ENCODE measurements at places on chromosomes 2 and 18.

DNA sequence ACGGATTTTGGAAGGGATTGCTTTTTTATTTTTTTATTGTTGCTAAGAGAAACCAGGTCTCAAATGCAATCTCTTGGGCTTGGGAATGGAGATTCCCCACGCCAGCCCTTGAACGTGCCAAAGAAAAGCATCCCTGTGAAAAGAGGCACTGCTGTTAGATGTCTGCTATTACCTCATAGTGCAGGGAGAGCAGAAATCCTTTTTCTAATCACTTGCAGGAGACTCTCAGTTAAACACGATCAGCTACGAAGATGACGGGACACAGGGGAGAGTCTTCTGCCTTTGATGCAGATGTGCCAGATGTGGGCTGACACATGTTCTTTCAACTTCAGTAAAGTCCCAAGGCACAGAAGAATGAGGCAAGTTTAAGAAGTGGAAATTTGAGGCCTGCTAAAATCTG lies 381.6 kb upstream of the TRIB2 start:
- no peak for DNase-seq

DNA sequence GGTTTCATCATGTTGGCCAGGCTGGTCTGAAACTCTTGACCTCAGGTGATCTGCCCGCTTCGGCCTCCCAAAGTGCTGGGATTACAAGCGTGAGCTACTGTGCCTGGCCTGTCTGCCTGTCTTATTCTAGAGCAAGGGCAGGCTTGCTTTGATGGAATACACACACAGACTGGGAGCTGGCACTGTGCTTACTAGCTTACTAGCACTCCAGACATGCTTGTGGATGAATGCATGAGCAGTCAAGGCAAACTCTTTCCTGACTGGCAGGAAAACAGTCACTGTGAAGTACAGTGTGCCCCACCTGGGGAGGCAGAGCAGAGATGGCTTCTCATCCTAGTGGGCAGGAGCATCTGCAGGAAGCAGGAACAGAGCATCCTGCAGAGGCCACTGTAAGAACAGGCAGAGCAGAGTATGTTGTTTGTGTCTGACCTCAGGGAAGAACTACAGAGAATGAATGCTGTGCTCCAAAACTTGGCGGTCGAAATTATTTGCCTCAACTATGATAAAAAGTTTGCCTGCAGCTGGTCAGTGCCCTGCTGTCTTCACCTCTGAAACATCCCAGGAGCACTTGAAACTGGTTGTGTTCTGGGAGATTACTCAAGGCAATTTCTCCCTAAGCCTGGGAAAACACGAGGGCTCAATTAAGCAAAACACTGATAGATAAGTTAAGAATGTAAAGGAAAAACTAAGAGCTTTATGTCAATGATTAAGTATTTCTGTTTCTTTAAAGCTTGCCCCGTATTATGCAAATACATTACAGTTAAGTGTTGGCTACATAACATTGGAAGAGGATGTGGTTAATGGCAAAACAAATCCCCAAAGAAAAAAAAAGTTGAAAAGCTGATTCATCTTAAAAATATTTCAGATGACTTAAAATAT lies 102.4 kb downstream of the VAPA start:
- no peak for DNase-seq

DNA sequence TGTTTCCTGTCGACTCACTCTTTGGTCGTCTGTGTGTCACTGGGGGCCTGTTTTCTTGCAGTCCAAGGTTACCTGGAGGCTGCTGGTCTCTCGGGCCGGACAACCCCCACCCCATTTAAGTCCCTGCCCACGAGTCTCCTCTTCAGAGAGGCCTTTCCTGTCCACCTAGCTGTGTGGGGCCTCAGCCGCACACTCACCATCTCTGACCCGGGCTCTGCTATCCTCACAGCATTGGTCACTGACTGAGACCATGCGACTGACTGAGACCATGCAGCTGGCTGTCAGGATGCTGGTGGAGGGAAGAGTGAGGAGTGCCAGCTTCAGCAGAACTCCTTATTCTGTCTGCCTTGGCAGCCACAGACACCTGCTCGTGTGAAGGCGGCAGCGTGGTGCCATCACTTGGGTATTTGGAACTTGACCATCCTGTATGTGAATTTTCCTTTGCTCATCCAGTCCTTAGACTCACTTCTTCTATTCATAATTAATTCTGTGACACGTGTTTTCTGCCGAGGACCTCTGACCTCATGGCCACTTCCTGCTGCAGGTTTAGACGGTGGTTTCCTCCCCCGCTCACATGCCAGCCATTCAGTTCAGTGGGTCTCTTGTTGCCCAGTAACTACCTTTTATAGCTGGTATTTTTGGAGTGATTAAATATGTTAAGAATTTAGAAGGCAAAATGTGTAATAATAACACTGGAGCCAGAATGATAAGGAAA lies 47.5 kb upstream of the ASB1 start:
- DNase-seq = no peak

GRCh38 chr18:48868468-48869466 lies 82.0 kb downstream of the SMAD7 start:
- DNase-seq = no peak

GRCh38 chr2:15521641-15522181 lies 39.4 kb downstream of the NBAS start:
- no peak for DNase-seq

DNA sequence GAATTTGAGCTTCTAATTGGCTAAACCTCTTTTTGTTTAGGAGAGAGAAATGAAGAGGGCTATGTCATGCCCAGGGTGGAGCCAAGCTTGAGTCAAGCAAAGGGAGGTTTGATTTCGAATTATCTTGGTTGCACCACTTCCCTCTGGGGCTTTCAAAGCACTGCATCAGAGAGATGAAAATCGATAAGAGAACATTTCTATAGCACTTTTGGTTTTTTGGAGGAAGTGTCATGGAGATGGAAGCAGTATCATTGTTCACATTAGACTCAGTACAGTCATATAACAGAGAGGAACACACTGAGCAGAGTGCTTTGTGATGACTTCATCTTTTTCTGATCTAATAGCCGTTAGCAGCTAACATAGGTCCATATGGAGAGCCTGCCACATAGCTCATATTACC lies 120.3 kb upstream of the UXS1 start:
- DNase-seq = no peak

- no peak for DNase-seq
These were observed 5.3 kb upstream of the TMEM185B start for GRCh38 chr2:120228503-120228902.

DNA sequence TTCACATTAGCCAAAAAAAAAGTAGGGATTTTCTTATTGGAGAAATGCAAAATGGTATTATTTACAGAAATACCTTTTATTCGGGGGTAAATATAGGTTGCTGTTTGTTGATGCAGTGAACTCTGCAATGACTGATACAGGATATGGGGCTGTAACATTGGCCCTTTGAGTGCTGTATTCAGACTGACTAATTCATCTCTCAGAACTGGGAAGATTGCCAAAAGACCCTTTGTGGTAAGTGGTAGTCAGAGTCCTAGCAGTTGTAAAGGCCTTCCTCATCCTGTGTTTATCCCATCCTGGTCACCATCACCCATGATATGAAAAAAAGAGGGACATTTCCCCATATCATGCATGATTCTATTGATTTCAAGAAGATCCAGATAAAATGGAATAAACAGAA lies 14.0 kb upstream of the DCC start:
- DNase-seq = peak; percentile 14

GRCh38 chr2:212979799-212980198 lies 171.6 kb downstream of the IKZF2 start:
- no peak for DNase-seq

- no peak for DNase-seq
These were observed 81.1 kb downstream of the TMEM17 start for GRCh38 chr2:62424899-62425298.

DNA sequence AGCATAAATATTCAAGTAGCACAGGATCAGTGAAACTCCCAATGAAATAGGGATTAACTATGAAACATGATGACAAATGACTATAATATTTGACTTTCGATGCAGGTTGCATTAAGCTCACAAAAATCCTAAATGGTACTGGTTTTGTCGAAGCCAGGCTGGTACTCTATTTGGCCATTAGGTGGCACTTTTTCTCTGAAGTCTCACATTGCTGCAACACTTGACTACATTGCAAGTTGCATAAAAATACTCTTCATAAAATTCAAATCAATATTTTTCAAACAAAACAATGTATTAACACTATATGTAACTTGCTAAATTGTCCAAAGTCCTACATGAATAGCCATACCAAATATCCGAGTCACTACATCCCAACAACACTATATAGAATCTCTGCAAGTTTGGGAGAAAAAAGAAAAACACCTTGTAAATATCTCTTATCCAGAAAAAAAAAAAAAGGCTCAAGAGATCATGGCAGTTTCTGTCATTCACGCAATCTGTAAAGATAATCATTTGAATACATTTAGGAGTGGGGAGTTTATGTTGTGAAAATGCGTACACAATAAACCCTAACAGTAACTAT lies 9.5 kb downstream of the RTTN start:
- peak; percentile 44 for DNase-seq

DNA sequence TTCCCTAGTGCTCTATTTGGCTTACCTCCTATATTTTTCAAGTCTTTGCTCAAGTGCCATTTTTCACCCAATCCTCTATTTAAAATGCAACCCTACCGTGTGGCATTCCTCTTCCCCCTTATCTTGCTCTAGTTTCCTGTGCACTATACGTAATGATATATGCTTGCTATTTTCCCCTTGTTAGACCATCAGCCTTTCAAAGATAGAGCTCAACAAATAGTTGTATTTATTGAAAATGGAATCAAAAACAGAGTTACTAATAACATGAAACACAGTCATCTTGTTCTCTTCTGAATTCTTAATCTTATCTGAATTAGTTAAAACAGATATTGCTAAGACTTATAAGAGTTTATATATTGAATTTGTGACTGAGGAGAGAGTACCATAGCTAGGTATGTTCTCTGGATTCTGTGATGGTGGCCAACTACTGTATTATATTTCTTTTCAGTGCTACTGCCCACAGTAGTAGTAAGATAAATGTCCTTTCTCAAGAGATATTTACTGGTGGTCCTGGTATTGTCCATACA lies 55.3 kb downstream of the CAB39 start:
- DNase-seq = no peak

- DNase-seq = no peak
These were observed 149.7 kb upstream of the HS6ST1 start for GRCh38 chr2:128468186-128468920.

DNA sequence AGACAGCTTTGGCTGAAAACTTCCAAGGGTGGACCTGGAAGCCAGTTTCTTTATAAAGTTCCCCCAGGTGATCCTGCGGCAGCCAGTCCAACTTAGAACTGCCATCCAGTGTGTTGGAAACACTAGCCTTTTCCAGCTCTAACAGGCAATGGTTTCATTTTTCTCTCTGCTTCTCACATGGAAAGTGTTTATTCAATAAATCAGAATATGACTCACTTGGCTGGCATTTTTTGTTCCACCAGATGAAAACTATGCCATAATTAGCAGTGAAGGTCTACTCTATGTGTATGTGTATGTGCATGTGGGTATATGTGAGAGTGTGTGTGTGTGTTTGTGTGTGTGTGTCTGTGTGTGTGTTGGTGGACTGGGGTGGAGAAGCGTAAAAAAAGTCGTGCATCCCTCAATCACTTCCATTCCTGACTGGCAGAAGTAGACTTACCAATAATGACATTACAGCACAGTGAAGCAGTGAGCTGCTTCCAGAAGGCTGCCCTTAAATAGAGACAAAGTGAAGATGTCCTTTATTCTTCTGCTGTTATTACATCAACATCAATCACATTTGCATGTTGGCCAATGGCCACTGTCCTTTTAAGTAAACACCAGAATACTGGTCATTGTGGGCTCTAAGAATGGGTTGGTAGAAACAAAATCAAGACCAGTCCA lies 90.9 kb upstream of the SETBP1 start:
- DNase-seq = no peak

DNA sequence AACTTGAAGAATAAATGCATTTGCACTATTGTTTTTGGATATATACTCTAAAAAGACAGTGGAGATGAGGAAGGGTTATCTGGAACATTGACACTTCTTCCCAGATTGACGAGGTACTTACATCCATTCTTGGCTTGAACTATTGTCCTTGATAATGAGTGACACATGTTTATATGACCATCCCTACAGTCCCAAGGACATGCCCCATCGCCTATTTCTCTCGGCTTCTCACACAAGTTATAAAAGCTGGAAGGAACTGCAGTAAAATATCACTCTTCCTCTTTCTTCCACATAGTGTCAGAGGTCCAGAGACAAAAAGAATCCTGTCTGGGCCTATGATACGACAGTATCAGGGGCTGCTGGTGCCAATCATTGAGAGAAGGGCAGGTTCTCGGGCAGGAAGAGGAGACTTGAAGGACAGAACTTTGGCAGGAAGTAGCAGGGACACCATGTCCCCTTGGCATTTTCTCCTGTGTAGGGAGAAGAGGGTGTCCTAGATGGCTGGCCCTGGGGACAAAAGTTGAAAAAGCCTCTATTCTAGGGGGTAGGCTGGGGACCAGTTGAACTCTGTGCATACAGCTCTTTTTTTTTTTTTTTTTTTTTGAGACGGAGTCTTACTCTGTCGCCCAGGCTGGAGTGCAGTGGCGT lies 5.8 kb upstream of the CABLES1 start:
- DNase-seq = no peak

DNA sequence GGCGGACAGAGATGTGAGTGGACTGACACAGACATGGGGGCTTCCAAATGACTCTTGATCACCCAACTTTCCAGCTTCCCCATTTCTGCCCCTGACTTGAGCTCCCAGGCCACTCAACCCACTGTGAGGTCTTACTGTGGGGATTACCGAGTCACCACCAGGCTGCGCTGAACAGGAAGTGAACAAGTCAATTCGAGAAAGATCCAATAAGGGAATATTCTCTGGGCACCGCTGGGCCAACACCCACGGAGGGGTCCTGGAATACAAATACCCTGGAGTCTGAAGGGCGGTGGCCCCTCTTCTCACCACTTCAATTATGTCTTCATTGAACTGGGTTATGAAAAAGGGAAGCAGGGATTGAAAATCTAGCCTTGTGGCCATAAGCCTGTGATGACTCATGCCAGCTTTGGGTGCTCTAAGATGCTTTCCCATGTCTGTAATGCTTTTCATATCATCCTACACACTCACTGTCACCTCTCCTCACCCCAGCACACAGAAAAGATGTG lies 37.7 kb downstream of the BCL11A start:
- no peak for DNase-seq

- no peak for DNase-seq
These were observed 36.0 kb upstream of the STAT1 start for GRCh38 chr2:191049728-191050639.

GRCh38 chr18:74152857-74153256 lies 4.5 kb downstream of the TIMM21 start:
- DNase-seq = no peak

DNA sequence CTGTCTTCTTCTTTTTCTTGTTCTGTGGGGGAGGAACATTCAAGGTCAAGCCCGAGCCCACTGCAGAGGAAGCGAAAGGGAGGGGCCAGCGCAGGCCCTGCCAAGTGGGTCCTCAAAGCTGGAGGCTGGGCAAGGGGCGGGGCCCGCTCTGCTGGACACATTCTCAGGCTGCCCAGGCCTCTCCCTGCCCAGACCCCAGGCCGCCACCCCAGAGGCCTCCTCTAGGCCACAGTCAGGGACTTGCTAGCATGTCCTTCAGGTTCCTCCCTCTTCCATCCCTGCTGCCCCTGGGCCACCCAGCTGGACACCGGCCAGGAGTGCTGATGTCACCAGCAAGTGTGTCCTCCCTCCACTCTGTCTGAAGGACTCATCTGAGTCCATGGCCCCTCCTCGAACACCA lies 44.1 kb downstream of the KIF1A start:
- DNase-seq = no peak

GRCh38 chr2:231357048-231357447 lies 38.5 kb upstream of the B3GNT7 start:
- DNase-seq = no peak

Measured in NCI-H524 (cell line).